ENCODE measurements at places on chromosomes 2 and 18.
A peak's percentile ranks its signal among the peaks of the same experiment; 100 is the strongest.

DNA sequence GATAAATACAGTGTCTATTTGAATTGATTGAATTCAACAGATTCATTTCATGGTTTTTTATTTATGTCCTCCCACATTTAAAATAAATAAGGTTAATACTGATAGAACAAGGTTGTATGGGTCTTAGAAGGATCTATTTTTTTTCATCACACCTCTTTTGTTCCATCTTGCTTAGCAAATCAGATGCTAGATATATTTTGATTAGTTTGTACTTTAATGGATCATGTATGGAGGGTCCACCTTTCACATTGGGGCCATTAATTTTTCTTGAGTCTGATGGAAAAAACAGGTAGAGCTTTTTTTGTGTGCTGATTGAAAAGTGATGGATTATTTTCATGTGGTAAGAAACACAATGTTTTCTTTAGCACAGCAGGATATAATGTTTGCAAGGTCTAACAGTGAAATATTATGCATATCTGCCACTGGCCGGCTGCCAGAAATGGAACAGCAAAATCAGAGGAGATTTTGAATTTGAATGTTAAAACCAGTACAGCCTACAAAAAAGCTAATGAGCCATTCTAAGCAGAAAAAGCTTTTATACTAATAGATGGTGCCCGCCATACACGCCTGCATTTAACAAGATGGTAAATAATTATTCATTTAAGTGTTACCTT lies 188.1 kb upstream of the ETAA1 start:
- peak; percentile 7 for DNase-seq

DNA sequence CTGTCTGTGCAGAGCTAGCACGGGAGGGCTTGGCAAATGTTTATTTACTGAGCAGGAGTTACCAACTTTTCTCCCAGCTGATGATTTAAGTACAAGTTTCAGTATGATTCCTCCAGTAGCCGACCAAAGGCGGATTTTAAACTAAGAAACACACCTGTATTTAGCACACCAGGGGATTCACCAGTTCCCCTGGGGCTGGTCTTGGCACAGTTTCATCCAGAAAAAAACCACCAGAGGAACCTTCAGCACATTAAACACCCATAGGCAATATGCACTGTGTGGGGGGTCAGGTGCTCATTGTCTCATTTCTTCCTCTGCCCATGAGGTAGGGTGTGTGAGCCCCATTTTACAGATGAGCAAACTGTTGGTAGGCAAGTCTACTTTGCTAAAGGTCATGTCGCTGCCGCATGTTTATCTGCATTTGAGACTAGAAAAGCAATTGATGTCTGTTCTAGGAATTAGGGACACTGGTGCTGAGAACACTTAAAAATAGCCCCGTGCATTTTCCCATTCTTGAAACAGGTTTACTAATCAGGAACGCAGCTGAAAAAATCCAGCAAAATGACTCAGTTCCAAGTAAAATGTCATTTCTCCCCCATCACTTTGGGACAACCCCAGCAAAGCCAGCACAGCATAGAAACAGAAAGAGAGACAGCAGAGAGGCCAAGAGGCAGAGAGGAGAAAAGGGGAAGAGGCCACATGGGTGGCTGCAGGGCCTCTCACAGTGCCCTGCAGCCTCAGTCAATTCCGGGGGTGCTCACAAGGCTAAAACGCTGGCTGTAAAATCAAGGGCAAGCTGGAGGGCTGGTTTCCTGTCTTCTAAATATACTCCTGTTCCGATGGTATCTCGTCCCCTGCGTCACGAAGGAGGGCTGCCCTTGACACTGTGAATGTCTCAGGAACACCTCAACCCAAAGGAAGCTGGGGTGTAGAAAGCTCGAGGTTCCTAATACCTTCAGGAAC lies 166.8 kb upstream of the ID2 start:
- no peak for DNase-seq

DNA sequence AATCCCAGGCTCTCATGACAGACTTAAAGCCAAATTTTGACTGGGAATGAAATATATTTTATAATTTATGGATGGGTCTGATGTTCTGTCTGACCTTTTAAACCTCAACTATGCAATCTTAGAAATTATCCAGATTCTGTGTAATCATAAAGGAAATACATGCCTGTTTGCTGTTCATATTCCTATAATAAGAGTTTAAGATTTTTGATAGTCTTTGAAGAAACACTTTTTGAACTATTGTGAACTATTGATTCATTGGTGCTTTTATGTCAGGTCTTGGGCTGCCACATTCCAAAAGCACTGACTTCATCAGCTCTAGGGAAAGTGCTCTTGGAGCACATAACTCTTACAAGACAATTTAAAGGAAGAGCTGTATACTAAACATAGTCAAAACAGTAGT lies 64.2 kb downstream of the CCDC150 start:
- DNase-seq, result peak; percentile 18

DNA sequence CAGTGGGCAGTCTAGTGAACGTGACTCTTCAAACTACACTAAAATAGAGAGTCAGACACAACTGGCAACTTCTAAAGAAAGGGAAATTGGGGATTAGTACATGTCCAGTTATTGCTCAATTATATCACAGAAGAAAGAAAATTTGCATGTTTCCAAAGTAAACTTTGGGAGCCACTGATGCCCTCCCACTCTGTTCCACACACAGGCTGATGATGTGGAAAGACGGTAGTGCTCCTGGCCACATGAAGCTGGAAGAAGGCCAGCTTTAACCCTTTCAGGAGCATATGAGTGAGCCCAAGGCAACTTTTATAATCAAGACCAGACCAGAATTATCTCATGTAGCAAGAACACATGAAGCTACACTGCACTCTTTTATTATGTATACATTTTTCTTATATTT lies 141.0 kb downstream of the NR4A2 start:
- peak; percentile 1 for DNase-seq

DNA sequence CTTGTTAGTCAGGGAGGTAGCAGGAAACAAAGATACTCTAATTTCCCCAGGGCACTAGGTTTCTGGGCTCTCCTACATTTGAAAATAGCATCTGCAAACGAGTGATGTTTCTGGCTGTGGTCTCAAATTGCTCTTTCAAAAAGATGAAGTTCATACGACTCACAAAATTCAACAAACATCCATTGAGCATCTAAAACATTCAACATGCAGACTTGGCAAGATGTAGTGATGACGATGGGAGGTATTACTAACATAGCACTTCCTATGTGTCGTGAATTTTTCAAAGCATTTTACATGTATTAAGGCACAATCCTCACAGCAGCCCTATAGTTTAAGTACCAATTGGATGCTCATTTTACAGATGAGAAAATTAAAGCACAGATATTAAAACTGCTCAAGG lies 5.2 kb downstream of the CCBE1 start:
- peak; percentile 29 for DNase-seq

- DNase-seq, result no peak
Measured at GRCh38 chr2:102025583-102026267, 34.0 kb downstream of the IL1R2 start.

DNA sequence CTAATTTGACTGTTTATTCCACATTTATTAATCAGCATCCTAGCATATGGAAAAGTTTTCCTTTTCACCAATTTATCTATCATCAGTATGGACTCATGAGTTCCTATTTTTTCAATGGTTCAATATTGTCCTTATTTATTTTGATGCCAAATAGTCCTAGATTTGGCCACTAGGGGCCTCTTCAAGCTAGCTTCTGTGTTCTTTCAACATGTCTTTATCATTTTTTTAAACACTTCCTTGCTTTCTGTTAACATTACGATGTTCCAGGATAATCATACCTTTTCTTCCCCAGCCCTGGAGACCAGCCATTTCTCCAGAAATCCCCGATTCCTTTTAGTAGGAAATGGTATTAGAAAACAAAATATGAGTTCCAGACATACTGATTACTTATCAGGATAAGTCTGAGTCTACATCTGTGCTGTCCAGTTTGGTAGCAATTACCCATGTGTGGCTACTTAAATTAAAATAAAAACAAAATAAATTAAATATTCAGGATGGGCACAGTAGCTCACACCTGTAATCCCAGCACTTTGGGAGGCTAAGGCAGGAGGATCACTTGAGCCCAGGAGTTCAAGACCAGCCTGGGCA lies 70.6 kb downstream of the RPE start:
- DNase-seq, result peak; percentile 69

GRCh38 chr2:176280156-176280555 lies 10.9 kb downstream of the MTX2 start:
- DNase-seq, result no peak

GRCh38 chr18:70046207-70046606 lies 98.5 kb upstream of the CD226 start:
- DNase-seq, result peak; percentile 54

- no peak for DNase-seq
Measured at GRCh38 chr18:13372531-13372951, 154.0 kb downstream of the LDLRAD4 start.

DNA sequence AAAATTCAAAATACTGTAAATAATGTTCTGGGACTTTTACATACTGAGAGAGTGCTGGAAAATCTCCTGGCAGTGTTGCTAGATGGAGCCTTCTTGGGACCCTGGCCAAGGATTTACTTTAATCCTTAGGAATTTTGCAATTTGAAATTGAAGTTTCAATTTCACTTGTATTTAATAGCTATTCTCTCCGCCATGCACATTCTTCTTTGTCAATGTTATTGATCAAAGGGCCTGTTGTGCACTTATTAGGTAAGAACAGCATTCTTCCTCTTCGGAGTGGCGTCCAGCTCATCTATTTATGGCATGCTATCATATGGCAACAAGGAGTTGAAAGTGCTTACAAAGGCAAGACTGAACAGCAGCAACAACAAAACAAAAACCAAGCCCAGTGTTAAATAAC lies 40.1 kb upstream of the SOS1 start:
- no peak for DNase-seq

DNA sequence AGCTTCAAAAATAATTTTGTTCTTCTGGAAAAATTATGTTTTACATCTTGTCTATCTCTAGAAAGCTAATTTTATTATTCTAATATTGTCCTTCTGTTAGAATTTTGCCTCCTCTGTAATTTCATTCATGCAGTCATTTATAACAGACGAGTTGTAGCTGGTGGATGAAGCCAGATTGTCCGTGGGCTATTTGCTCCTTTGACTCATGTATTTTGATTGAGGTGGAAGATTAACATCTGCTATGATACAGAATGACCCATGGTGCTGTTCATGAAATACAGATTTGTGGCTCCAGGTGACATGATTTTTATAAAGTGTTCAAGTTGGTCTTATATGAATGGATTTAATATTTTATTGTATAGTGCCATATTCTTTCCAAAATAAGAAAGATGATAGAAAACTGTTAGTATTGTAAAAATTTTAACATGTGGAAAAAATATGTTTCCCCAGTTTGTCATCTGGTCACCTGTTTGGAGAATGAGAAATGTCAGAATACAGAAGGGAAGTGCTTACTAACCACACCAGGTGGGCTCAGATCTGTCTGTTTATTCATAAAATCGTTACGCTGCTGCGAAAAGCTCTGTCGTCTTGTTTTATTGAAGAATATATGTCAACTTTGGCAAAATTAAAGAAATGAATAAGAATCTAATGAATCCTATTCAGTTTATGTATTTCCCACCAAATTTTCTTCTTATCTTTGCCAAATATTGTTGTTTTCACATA lies 20.4 kb upstream of the L3MBTL4 start:
- DNase-seq, result no peak

DNA sequence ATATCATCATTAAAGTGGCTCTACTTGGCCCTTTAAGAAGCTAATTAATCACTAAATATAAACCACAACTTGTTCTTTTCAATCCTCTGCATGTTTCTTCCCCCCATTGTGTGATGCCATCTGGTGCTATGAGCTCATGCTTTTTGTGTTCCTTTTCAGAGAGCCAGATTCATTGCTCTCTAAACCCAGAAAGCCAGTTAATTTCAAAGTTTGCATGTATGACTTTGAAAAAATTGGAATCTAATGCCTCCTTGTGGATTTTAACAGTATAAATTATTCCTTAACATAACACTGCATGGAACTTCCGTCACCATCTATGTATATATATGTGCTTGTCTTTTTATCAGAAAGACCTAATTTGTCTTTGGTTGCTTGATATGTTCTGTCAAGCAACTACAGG lies 31.1 kb downstream of the TMEM178A start:
- peak; percentile 91 for DNase-seq

DNA sequence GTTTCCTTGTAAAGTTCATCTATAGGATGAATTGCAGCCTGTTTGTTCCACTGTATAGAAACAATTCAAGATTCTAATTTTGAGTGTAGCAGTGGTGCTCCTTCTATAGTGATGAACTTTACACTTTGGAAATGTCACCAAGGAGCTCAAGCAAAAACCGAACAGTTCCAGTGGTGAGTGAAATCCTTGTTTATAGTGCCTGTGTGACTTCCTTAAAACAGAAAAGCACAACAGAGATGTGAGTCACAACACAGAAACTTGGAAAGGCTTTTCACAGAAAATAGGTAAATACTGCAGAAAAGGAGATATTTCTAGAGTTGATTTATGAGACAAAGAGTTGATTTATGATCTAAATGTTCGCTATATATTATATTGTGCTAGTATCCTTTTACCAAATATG lies 482.0 kb downstream of the PTPRM start:
- no peak for DNase-seq

DNA sequence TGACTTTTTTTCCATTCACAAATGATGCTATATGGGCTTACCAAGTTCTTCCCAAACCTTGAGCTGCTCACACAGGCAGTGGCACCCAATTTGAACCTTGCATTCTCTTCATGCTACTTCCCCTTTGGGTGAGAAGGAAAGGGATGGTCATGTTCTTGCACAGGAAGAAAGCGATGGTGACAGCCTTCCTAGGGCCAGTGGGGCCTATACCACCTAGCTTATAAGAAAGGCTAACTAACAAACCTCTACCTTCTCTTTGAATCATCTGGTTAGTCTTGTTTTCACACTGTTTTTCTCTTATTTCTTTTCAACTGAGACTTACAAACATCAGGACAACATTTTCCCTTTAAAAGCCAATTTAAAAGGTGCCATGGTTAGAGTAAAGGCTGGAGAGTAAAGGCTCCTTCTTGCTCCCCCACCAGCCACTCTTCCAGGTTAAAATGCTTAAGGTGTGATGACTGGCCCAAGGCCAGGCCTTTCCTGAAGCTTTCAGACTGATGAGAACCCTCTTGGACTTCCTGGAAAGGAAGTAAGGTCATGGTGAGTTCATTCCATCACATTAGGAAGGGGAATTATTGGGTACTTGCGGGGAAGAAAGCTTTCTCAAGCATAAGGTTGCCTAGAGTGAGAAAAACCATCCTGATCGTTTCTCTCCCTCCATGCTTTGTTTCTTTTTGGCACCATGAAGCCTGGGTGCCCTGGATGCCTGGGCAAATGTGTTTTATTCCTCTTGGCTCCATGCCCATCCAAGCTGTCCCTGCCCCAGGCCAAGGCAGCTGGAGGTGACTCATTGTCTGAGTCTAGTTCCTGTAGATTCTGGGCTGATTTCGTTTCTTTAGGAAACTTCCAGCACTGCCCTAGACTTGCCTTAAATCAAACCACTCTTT lies 41.4 kb upstream of the ITGB6 start:
- peak; percentile 82 for DNase-seq

Measured in fibroblast of pulmonary artery (primary cell).